Hepatocyte (in vitro differentiated cells): ENCODE measurements at places on chromosomes 6 and 20.
A peak's percentile ranks its signal among the peaks of the same experiment; 100 is the strongest.

GRCh38 chr20:48051794-48052474 is 266.7 kb upstream of the SULF2 start:
- DNase-seq, result peak; percentile 51

- no peak for DNase-seq
Measured at GRCh38 chr20:3797592-3798372, 1.7 kb downstream of the CDC25B start.

- peak; percentile 20 for DNase-seq
Measured at GRCh38 chr6:116764629-116764960, 924 bp downstream of the FAM162B start.

DNA sequence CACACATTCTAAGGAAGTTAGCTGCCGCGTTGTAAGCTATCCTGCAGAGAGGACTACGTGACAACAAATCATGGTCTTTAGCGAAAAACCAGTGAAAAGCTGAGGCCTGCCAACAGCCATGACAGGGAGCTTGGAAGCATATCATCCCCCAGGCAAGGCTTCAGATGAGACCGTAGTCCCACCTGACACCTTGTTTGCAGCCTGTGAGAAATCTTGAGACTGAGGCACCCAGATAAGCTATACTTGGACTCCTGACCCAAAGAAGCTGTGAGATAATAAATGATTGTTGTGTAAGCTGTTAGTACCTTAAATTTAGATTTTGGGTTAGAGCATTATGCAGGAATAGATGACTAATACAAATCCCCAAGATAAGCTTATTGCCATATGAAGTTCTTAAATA is 45.4 kb upstream of the SENP6 start:
- peak; percentile 33 for DNase-seq

DNA sequence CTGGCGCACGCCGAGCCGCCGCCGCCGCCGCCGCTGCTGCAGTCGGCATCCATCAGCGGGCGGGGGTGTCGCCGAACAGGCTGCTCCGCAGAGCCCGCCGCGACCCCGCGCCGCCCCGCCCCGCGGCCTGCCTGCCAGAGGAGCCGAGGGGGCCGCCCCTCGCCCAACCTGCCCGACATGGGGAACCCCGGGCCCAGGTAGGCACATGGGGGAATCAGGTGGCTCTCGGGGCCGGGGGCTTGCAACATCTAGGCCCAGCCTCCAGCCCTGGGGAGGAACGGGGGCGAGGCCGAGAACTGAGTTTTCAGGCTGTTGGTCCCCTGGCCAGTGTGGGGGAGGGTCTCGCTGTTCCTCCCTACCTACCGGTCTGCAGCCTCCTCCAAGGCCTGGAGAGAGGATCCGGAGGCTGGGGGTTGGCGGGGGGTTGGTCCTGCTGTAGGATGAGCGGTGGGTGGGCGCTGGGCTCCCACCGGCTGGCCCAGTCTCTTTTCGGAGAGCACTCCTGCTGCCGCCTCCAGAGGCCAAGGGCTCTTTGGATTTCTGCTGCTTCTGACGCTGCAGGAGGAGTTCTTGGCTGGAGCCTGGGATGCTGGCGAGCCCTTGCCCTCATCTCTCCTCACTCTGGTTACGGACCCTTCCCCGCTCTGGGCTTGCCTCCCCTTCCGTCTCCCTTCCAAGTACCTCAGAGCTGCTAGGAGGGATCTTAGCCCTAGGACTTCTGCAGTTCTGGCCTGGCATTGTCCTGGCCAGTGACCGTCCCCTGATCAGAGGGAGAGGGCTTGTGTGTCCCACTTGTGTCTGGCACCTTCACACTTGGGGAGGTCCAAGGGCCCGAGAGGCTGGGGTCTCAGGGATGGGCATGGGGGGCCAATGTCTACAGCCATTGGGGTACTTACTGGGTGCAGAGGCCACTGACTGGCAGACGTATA is at the start of gene EPB41L1:
TSS of gene EPB41L1 (plus strand) at position 41 of the 929 bp plus-strand sequence. CDS start 19,038 bp downstream, outside the sequence.
- peak; percentile 44 for DNase-seq

GRCh38 chr6:64233746-64234145 is 598.1 kb downstream of the PHF3 start:
- no peak for DNase-seq

DNA sequence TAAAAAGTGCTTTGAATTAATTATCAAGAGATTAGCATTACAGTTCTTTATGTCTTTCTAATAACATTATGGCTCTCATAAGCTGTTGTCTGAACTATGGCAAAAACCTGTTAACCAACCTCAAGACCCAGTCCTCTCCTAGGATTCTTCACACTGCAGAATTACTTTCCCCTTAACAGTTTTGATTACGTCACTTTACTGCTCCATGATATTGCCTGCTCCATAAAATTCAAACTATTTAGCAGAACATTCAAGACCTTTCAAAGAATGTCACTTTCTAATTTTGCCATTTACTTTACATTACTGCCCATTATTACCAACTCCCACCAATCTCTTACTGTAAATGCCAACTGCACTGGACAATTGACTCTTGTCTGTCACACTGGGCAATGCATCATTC is 843.5 kb downstream of the PHF3 start:
- no peak for DNase-seq

DNA sequence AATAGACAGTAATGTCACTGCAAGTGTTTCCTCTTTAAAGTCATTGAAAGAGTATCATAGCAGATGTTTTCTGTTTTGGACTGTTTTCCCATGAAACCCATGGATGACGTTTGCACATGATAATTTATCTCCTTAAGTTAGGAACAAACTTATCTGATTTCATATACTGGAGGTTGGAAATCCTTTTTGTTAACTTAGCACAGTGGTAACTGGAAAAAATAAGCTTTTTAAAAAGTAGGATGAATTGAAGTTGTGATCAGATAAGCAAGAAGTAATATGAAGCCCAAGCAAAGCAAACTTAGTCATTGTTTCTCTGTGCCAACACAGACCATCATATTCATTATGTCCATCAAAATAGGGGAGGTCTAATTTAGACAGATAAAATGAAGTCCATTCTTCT is 61.6 kb downstream of the PLCB4 start:
- DNase-seq, result no peak

GRCh38 chr20:54179946-54180345 is 6.2 kb upstream of the CYP24A1 start:
- DNase-seq, result no peak

DNA sequence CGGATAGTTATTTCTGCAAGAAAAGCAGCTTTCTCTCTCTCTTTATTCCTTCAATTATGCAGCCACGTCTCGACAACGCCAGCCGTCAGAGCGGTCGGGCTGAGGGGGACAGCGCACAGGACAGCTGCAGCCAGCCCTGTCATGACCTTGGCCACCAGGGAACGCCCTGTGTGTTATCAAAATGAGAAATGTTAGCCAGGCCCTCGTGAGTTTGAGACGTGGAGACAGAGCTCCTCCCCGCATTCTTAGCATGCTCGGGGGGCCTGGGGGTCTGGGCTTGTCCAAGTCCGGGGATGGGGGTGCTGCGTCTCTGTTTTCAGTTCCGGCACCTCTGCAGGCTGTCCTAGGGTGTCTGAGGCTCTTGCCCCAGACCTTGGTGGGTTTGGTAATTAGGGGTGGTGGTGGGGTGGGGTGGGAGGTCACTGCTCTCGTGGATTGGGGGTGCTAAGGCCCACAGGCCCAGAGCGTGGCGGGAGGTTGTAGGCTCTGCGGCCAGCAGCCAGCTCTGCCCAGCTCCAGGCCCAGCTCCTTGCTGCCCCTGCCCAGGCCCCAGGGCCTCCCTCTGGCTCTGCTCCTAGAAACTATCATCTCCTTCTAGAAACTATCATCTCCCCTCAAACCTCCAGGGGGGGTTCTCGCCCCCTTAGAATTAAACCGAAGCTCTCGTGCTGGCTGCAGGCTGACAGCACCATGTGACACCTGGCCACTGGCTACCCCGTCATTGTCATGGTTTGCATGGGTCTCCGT is 54.3 kb upstream of the GATA5 start:
- DNase-seq, result no peak

DNA sequence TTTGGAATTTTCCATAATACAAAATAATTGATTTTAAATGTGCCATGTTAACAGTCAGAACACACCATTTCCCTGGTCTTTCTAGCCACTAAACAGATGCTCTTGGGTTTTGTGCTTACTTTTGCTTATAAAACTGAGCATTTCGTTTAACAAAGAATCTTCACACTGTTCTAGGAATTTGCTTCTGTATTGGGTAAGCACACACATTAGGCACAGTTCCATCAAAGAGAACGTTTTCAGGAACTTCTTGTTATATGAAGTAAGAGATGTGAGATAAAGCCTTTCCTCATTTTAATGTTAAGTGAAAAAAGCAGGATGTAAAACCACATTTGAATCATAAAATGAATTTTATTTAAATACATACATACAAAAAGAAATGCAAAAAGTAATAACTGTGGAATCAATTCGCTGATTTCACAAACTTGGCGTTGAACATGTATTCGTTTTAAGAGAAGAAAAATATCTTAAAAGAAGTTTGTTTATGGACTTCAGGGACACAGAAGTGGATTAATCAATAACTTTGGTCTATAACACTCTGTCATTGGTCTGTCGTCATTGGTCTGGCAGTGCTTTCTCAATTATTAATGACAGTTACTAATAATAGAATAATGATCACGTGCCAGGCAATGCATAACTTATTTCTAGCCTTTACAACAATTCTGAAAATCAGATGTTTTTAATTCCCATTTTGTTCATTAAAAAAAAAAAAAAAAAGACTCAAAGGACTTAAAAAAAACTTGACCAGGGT is 199.9 kb upstream of the PRDM1 start:
- no peak for DNase-seq

GRCh38 chr6:7261032-7261841 is 51.8 kb downstream of the SSR1 start:
- peak; percentile 93 for DNase-seq

GRCh38 chr6:105163183-105163582 is 16.6 kb downstream of the POPDC3 start:
- no peak for DNase-seq

DNA sequence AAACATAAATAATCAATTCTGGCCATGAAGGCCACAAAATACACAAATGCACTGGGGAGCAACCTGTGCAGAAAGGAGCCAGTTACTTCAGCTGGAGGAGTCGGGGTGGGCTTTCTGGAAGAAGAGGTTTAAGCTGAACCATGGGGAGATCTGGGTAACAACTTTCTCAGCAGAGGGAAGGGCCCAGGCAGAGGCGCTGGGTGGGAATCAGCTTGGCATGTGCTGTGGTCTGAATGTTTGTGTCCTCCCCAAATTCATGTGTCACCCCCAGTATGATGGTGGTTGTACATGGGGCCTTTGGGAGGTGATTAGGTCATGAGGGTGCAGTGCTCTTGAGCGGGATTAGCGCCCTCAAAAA is 107.9 kb downstream of the SYCP2 start:
- DNase-seq, result no peak

DNA sequence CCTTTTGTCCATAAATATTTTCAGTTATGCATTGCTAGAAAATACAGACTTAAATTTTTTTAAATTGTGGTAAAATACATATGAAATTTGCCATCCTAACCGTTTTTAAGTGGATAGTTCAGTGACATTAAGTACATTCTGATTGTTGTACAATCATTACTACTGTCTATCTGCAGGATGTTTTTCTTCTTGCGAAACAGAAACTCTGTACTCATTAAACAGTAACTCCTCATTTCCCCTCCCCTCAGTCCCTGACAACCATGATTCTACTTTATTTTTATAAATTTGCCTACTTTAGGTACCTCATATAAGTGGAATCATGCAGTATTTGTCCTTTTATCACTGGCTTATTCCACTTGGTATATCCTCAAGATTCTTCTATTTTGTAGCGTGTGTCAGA is 21.3 kb downstream of the TAF11 start:
- DNase-seq, result no peak

DNA sequence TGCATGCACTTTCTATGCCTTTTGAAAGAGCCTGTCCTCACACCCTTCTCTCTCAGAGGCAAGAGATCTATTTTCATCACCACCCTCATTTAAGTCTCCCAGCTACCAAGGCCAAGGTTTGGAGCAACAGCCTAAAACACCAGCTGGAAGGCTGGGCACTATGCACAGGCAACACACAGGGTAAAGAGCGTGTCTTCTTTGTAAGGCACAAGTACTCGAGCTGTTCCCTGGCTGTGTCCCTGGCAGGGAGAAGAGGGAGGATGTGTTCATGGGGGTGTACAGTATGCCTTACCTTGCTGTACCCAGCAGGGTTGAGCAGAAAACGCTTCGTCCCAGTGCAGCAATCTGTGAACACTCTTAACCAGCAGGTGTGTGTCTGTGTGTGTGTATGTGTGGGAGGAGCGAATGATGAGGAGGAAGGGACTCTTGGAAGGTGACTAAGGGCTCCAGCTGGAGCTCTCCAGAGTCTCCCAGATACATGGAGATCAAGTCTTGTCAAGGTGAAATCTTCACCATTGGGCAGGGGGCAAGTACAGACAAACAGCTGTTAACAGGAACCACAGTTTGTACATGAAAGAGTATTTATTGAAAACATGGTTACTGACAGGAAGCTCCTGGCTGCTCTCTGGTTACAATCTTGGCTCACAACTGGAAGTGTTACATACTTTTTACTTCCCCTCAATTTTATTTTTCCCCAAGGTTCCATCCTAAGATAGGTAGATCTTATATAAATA is 40.8 kb downstream of the ELMO2 start:
- no peak for DNase-seq

DNA sequence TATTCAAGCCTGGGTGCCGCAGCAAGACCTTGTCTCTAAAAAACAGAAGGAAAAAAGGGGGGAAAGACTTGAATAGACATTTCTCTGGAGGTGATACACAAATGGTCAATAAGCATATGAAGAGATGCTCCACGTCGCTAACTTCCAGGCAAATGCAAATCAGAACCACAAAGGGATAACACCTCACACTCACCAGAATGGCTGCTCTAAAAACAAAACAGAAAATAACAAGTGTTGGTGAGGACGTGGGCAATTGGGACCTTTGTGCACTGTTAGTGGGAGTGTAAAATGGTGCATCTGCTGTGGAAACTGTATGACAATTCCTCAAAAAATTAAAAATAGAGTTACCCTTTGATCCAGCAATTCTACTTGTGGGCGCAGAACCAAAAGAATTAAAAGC is 48.4 kb upstream of the TULP1 start:
- no peak for DNase-seq

DNA sequence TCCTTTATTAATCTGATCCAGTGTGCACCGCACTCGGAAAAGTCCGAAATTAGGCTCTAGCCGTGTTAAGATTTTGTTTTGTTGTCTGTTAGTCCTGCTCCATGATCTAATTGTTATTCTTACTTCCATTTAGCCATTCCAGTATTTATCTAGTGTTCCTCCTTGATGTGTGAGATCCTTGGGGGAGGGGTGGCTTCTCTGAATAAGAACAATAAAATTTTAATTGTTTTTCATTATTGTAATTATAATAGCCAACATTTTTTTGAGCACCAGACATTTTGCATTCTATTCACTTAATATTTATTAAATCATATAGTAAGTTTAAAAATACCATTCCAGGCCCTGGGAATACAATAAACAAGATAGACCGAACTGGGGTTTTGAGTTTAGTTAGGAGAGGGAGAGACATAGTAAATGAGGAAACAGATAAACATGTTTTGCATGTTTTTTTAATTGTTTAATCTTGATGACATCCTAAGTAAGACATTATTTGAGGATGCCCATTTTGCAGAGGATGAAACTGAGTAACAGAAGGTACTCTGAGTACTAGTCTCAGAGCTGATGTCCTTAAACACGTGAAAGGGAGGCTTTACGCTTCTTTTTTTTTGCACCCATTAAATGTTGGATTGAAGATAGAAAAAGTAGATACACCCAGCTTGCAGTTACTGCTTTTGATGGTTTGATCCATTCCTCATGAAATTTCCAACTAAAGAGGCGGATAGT is 1.2 kb downstream of the CBFA2T2 start:
- no peak for DNase-seq

- DNase-seq, result no peak
Measured at GRCh38 chr6:108105571-108105970, 31.0 kb upstream of the OSTM1 start.
